Thymus (tissue), 14 donors: ENCODE measurements at places on chromosomes 5 and 9.

DNA sequence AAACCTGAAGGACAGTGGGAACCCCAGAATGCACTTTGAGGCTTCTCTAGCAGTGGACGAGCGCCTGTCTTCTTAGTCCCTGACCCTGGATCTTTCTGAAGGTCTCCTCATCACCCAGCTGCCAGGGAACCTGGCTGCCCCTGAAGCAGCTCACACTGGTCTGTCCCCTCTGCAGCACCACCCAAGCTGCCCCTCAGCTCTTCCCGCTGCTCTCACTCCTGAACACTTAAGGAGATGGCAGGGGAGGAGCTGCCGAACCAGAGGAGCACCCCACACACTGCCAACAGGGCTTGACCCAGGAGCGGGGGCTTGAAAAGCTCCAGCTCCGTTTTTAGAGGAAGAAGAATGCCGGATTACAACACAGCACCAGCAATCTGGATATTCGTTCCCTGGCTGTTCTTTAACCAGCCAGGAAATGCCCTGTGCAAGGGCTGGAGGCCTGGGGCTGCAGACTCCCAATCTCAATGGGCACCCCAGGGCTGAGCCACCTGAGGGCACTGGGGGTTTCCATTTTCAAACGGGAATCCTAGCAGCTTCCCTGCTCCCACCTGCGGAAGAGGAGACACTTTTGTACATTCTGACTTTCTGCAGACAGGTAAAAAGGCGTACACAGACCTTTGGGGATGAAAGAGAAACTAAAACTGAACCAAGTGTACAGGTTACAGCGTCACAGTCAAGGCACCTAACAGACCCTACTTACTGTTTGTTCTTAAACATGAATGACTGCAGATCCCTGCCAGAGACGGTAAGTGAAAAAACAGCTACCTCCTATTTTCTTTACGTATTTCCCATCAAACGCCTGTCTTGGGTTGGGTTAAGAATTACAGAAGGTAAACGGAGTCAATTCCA lies 36.3 kb downstream of the GOLM1 start:
- DNase-seq: no peak

GRCh38 chr9:93463638-93464248 lies 10.4 kb upstream of the FAM120AOS start:
- no peak for DNase-seq

GRCh38 chr9:69500896-69501295 lies 171.3 kb downstream of the APBA1 start:
- no peak for DNase-seq

- no peak for DNase-seq
Observed at GRCh38 chr9:104118916-104119315, 24.8 kb downstream of the SMC2 start.

DNA sequence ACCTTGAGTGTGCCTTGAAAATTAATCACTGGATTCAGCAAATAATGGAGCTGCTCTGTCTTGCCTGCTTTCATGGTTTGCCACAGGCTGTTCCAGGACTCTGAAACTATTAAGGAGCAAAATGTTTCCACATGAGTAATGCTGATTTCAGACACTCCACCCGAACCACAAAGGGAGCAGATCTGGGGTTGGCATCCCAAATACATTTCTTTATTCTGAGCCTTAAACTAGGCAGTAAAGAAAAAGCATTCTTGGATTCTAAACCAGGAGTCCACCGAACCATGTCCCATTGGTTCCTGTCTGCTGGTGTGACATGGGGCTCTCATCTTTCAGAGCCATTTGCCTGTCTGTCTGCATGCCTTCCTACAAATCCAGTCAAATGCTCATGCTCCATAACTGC lies 10.1 kb upstream of the C1QTNF3 start:
- no peak for DNase-seq

- no peak for DNase-seq
Observed at GRCh38 chr5:134417707-134418106, 6.0 kb upstream of the CDKN2AIPNL start.

DNA sequence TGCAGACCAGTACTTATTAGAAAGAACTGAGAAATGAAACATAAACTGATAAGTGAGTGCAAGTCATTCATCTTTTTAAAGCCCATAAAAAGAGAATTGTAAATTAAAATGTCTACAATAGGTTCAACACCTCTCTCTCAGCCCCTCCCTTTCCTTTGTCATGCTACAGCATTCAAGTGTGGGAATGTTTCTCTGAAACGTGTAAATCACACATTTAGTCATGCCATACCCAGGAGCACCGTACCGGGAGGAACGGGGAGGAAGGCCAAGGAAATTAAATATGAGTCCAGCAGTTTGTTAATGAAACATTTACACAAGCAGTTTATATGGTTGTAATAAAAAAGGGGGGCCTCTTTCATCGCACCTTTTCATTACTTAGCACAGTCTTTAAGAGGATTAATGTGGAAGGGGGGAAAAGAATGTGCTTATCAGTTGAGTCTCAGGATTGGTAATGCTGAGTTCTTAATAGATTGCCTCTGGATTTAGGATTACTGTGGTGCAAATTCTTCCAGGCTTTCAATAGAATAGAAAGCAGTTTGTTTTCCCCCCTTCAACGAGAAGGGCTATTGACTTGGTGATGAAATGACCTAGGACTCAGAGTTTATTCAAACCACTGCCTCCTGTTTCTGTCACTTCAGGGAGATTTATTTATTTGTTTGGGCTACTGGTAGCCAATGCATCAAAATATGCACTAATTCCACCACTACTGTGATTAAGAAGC lies 176.0 kb upstream of the ZNF608 start:
- DNase-seq: no peak

- DNase-seq: no peak
Observed at GRCh38 chr9:12739014-12739652, 35.7 kb upstream of the LURAP1L start.

DNA sequence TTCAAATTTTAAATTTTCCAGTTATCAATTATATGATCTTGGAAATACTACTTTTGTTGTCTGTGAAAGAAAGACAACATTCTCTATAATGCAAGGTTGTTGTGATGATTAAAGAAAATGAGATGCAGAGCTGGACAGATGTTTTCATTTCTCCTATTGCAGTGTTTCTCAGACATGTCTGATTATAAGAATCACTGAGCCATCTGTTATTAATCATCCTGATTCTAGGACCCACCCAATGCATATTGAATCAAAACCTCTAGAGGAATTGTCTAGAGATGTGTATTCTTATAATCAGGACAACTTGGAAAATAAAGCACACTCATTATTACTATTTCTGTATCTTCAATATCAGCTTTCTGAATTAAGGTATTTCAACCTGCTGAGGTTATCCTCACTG lies 121.1 kb upstream of the ASTN2 start:
- DNase-seq: no peak

DNA sequence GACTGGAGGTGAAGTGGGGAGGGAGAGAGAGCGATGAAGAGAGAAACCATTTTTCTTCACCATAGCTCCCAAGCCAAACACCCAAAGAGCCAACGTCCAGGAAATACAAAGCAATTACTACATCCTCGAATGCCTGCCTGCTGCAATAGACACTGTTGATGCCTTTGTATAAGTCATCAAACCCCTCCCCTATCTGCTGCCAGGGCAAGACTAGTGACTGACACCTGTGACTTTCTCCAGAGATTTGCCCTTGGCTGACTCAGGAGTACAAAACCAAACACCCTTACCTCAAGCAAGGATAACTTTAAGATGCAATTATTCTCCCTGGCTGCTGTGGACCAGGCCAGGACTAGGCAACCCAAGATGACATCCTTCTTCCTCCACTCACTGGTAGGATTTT lies 81.8 kb upstream of the RASA1 start:
- DNase-seq: no peak

- no peak for DNase-seq
Observed at GRCh38 chr5:107990881-107991810, 320.4 kb upstream of the EFNA5 start.

- DNase-seq: no peak
Observed at GRCh38 chr5:128014578-128014977, 69.0 kb upstream of the SLC12A2 start.

DNA sequence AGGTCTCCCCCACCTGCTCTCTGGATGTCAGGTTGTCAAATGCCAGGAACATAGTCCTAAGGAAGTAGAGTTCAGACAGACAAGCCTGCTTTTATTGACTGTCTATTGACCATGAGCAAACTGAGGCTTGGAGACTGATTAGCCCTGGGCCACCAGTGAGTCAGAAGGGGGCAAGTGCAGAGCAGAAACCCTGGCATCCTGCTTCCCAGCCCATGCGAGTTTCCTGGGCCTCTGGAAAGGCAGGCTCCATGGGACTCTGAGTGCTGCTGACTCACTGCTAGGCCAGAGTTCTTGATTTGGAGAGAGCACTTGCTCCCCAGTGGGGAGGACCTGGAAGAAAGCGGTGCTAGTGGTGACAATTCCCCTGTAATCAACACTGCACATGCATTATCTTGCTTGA lies 2.8 kb upstream of the HBEGF start:
- no peak for DNase-seq

- no peak for DNase-seq
Observed at GRCh38 chr9:134724202-134724911, 82.8 kb downstream of the COL5A1 start.

GRCh38 chr9:115170358-115171073 lies 52.6 kb upstream of the TNC start:
- no peak for DNase-seq

DNA sequence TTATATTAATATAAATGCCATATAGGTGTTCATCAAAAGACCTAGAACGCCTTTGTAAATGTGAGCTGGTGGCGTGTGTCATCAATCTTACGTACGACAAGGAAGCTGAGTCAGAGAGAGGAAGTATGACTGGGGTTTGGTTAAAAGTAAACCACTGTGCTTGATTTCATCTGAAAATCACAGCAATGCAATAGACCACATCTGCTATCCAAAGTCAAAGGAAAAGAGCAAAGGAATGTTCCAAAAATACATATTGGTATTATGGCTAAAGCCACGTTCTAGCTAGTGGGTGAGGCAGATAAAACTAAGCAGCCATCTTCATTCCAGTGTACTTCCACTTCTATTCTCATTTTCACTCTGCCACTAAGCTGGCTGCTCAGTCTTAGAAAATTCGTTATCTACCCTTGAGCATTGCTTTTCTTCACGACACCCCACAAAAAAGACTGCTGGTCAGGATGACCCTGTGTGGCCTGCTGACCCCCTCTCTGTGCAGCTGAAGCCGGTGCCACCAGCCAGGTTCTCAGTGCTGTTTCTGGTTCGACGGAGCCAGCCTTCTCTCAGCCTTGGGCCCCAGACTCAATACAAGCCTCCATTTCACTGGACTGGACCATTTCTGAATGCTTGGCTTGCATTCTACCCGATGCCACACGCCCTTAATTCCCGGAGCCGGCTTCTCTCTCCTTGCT lies 23.8 kb downstream of the SHC3 start:
- no peak for DNase-seq

DNA sequence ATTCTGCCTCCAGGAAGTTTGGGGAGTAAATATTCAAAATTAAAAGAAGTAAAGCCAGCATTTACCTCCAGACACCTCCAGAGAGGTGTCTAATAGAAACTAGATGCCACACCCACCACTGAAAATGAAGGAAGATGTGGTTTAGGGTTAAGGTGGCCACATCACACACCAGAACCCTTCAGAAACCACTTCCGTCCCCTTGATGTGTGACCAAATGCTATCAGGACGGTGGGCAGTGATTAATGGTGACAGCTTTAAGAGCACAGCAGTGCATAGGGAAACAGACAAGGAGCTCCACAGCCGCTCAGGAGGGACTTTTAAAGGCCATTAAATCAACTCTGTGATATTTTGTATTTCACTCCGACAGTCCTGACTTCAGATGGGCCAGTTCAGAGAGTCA lies 295.2 kb downstream of the BRINP1 start:
- DNase-seq: no peak

- DNase-seq: no peak
Observed at GRCh38 chr9:114779352-114779845, 26.4 kb downstream of the TNFSF15 start.

- DNase-seq: no peak
Observed at GRCh38 chr9:28443461-28443860, 870.2 kb upstream of the C9orf72 start.

GRCh38 chr9:121561385-121562222 lies 62.0 kb upstream of the GGTA1 start:
- DNase-seq: no peak

GRCh38 chr5:96809921-96810320 lies 2.2 kb upstream of the ERAP1 start:
- no peak for DNase-seq

GRCh38 chr5:132387640-132388117 lies 18.2 kb downstream of the SLC22A5 start:
- DNase-seq: no peak

- DNase-seq: no peak
Observed at GRCh38 chr9:114908805-114909448, 21.5 kb downstream of the TNFSF8 start.

GRCh38 chr5:68465934-68466551 lies 250.5 kb downstream of the PIK3R1 start:
- DNase-seq: no peak

DNA sequence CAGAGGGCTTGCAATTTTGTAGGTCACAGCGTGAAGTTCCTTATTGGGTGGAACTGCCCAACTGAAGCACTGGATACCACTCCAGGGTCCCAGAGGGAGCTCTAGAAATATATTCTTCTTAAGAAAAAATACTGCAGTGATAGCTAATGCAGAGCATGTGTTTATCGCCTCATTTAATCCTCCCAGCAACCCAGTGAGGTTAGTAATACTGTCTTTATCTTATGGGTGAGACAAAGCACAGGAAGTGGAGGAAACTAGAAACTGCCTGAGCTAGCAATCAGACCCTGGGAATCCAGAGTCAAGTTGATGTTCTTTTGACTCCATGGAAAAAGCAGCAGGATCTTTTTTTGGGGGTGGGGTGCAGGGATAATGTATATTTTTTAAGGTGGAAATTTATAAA lies 153.3 kb downstream of the PJA2 start:
- DNase-seq: no peak
